Activated CD4-positive, alpha-beta T cell treated with anti-CD3 and anti-CD28 coated beads for 36 hours (primary cell): ENCODE measurements at places on chromosomes 6 and 20. TPM values are rescaled to one million over a fixed set of nuclear protein-coding genes. Genes with fewer than 3 reads are reported as not detected.

Gene FAM217B
- 25.6 TPM for total RNA-seq

Gene CD40
- 4.0 TPM for total RNA-seq

Gene GNMT
- 0.50 TPM for total RNA-seq

Gene SLC32A1
- not detected for total RNA-seq

Gene GPRC6A
- not detected for total RNA-seq

Gene NNAT
- total RNA-seq = 0.42 TPM

Gene MCHR2
- not detected for total RNA-seq

Gene ME1
- 0.05 TPM for total RNA-seq

Gene SSTR4
- total RNA-seq = not detected

Gene PNPLA1
- not detected for total RNA-seq

Gene REM1
- total RNA-seq = not detected

Gene STMND1
- not detected for total RNA-seq

Gene GABRR1
- total RNA-seq = not detected

Gene IPCEF1
- total RNA-seq = 11.6 TPM

Gene EYA4
- total RNA-seq = not detected

Gene FNDC11
- 0.27 TPM for total RNA-seq

Gene ITCH
- 41.4 TPM for total RNA-seq

Gene SAPCD1
- 12.2 TPM for total RNA-seq

Gene SALL4
- not detected for total RNA-seq

Gene C6orf58
- not detected for total RNA-seq

Gene SNAP91
- not detected for total RNA-seq

Gene OOEP
- 0.55 TPM for total RNA-seq

Gene BTNL2
- total RNA-seq = not detected

Gene ARMH2
- not detected for total RNA-seq

Gene KCNG1
- total RNA-seq = 2.5 TPM

Gene NCOA7
- 54.3 TPM for total RNA-seq

Gene DDAH2
- 5.6 TPM for total RNA-seq

Gene E2F3
- 17.5 TPM for total RNA-seq

Gene SIRPB1
- total RNA-seq = 2.1 TPM

Gene SAMD3
- total RNA-seq = 2.4 TPM

Gene ZSCAN16
- 2.1 TPM for total RNA-seq

Gene SLC35F1
- 0.18 TPM for total RNA-seq

Gene IRF4
- total RNA-seq = 601 TPM

Gene CLVS2
- not detected for total RNA-seq

Gene LHFPL5
- total RNA-seq = not detected

Gene MUCL3
- total RNA-seq = not detected

Gene TRIM10
- total RNA-seq = 0.11 TPM

Gene LMBRD1
- total RNA-seq = 18.4 TPM

Gene WFDC2
- 0.66 TPM for total RNA-seq

Gene AIF1
- total RNA-seq = 89.2 TPM

Gene RNF182
- total RNA-seq = not detected

Gene HRH3
- not detected for total RNA-seq

Gene UBE2C
- 230 TPM for total RNA-seq

Gene HLA-E
- 451 TPM for total RNA-seq

Gene VWA7
- 1.5 TPM for total RNA-seq

Gene DEFB129
- total RNA-seq = not detected

Gene POM121L2
- not detected for total RNA-seq

Gene RAD21L1
- total RNA-seq = 0.32 TPM

Gene DAAM2
- not detected for total RNA-seq

Gene VEGFA
- total RNA-seq = 72.8 TPM

Gene HSPA12B
- not detected for total RNA-seq

Gene TBXT
- total RNA-seq = not detected

Gene SLCO4A1
- total RNA-seq = 43.4 TPM

Gene OVOL2
- total RNA-seq = not detected
